Epithelial cell of proximal tubule (primary cell): ENCODE measurements at places on chromosomes 7 and 10.

- no peak for DNase-seq
Measured at GRCh38 chr7:29208410-29209250, 14.1 kb downstream of the CHN2 start.

GRCh38 chr10:49164559-49165188, 23.5 kb downstream of the TMEM273 start:
- DNase-seq, result no peak

DNA sequence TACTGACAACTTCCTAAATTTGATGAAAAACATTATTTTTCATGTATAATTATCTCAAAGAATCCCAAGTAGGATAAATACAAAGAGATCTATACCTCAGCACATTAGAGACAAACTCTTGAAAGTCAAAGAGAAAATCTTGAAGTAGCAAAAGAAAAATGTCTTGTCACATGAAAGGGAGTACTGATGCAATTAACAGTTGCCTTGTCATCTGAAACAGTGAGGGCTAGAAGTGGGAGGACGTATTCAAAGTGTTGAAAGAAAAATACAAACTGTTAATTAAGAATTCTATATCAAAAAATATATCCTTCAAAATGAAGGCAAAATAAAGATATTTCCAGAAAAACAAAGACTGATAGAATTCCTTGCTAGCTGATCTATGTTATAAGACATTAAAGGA, 35.5 kb upstream of the ARHGAP22 start:
- DNase-seq, result no peak

GRCh38 chr7:107253599-107253998, 84.8 kb downstream of the HBP1 start:
- DNase-seq, result no peak

- no peak for DNase-seq
Measured at GRCh38 chr10:69842882-69843281, 41.2 kb downstream of the COL13A1 start.

- no peak for DNase-seq
Measured at GRCh38 chr10:77279207-77279606, 358.4 kb downstream of the KCNMA1 start.

DNA sequence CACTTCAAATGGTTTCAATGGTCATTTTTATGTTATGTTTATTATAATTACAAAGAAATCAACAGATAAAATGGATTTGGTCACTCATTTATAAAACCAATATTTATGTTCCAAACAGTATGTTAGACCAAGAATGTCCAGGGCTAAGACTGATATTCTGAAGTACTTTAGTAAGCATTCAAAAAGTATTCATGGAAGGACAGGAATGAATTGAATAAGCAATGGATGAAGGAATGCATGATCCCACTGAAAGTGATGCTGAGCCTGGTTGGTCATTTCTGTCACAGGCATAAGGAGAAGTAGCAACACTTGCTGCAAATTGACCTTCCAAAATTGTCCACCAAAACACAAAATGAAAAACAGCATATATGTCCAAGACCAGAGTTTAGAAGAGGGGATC, 189.0 kb upstream of the CELF2 start:
- no peak for DNase-seq

GRCh38 chr10:95240811-95241210, 46.8 kb downstream of the ACSM6 start:
- no peak for DNase-seq

- DNase-seq, result no peak
Measured at GRCh38 chr7:80359029-80359428, 152.8 kb downstream of the GNAT3 start.

- no peak for DNase-seq
Measured at GRCh38 chr7:3762146-3762831, 461.2 kb downstream of the SDK1 start.

- DNase-seq, result no peak
Measured at GRCh38 chr7:81811956-81812865, 42.4 kb upstream of the HGF start.

GRCh38 chr10:91537614-91538383, 95.1 kb downstream of the PPP1R3C start:
- no peak for DNase-seq

GRCh38 chr7:70539205-70539604, 592.7 kb upstream of the GALNT17 start:
- DNase-seq, result no peak

GRCh38 chr7:155490697-155491628, 33.0 kb downstream of the EN2 start:
- DNase-seq, result no peak

DNA sequence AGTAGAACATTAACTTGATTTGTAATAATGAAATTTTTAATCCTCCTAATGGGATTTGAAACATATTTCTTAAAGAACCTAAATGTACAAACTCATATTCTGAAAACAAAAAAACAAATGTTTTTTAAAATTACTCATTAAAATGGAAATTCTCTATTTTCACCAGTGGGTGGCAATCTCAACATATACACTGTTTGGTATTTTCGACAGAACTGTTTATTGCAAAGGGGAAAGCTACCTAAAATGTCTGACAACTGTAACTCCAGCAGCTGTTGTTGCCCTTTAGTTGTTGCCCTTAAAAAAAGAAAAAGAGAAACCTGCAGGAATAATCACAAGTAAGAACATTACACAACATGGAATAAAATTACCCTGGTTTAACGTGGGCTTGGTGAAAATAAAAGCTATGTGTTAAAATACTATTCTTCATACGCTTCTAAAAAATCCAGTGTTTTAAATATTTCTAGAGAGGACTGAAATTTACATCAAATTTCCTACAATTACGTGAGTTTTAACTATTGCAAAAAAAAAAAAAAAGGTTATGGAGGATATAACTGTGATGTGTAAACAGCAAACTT, 54.5 kb downstream of the COL1A2 start:
- DNase-seq, result peak; percentile 9

- no peak for DNase-seq
Measured at GRCh38 chr7:2289111-2289586, 25.1 kb downstream of the SNX8 start.

- DNase-seq, result no peak
Measured at GRCh38 chr10:100037758-100038315, 28.1 kb upstream of the DNMBP start.

DNA sequence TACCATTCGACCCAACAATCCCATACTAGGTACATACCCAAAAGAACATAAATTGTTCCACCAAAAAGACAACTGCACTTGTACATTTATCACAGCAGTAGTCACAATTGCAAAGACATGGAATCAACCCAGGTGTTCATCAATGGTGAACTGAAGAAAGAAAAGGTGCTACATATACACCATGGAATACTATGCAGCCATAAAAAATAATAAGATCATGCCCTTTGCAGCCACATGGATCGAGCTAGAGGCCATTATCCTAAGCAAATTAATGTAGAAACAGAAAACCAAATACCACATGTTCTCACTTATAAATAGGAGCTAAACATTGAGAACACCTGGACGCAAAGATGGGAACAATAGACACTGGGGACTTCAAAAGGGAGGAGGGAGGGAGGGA, 79.3 kb upstream of the NEBL start:
- no peak for DNase-seq

DNA sequence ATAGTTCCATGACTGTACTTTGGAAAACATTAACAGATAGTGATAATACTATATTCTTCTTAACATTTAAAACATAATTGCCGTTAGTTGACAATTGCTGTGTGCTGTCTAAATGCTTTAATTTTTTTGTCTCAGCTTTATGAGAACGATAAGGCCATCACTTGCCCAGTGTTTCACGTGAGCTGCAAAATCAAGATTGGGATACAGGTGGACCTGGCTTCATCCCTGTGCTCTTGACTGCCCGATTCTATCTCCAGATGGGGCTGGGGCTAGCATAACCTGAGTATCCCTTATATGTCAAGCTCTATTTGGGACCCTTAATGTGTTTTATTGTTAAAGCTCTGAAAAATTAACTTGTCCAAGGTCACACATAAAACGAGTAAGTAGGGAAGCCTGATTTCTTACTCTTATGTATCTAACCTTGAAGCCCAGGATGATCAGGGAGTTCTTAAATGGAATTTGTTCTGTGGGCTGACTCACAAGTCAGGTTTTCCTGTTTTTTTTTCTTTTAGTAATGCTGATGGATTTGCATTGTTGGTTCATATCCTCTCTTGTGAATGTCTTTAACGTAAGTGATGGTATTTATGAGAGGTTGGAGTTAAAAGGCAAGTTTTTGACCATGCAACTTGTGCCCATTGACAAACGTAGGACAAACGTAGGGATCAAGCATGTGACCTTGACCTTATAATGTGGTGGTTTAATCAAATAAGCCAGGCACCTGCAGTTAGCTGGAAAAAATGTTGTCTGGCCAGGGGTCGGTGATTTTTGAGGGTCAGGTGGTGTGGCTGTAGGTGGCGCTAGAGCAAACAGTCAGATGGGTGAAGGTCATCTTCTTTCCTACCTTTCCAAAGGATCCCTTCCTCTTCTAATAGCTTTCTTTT, 3.6 kb downstream of the PRKAR2B start:
- DNase-seq, result no peak

DNA sequence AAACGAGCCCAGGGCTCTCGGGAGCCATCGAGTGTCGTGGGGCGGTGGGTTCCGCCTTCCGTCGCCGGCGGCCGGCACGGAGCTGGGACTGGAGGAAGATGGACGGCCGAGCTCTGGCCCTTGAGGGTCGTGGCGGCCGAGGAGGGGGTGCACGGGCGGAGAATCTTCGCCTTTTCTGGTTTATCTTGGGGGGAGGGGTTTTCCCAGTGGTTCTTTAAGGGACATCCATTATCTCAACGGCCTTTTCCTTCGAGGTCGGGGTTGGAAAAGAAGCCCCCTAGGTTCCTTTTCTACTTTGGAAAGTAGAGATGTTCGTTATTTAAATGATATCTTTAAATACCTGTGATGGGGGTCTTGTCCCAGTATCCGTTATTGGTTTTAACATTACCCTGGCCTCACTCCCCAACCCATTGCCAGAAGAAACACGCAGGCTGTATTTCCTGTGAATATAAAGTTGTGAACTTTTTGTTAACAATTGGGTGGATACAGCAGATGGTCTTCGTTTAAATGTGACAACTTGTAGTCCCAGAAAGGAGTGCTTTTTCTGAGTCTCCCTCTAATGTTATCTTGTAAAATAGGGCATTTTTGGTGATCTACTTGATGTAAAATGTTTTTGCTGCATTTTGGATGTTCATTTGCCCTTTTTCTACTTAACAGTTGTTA, 765 bp downstream of the CCAR1 start:
- no peak for DNase-seq

GRCh38 chr10:104450954-104451353, 97.3 kb downstream of the CFAP58 start:
- DNase-seq, result no peak

- no peak for DNase-seq
Measured at GRCh38 chr10:103451091-103451813, 918 bp downstream of the CALHM2 start.

- DNase-seq, result peak; percentile 97
Measured at GRCh38 chr7:13981070-13981469, 8.4 kb downstream of the ETV1 start.

DNA sequence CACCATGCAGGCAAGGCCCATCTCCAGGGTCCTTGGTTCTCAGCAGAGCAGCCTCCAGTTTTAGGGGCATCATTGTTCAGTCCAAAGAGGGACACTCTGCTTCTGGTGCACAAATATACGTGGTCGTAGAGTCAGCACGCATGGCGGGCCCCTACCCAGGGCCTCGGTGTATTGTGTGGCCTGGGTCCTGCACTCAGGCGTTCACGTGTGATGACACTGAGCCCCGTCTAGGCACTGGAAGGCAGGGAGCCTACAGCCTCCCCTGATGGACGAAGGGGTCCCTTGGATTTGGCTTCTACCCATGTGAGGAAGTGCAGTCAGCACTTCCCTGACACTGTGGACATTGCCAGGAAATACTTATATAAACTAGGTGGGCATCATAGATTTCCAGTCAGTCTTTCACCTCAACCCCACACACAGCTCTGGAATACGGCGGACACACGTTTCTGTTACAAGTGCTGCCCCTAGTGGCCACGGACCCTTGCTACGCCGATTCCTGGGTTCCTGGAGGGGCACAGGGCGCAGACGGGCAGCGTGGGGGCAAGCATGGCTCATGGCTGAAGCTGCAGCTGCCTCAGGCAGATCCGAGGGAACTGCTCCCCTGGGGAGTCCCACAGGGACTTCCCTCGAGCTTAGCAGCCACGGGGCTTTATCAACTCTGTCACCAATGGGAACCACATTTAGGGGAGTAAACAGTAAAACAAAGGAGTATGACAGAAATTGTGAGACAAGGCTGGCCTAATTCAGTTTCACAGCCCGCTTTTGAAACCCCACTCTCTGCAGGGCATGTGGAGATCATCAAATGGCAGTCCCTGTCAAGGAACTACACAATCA, 25.4 kb downstream of the AIFM2 start:
- DNase-seq, result no peak

GRCh38 chr7:24334012-24334411, 50.0 kb downstream of the NPY start:
- no peak for DNase-seq

GRCh38 chr10:97463363-97464132, 17.6 kb downstream of the ZDHHC16 start:
- no peak for DNase-seq

GRCh38 chr10:3255075-3255474, 82.5 kb upstream of the PITRM1 start:
- no peak for DNase-seq

DNA sequence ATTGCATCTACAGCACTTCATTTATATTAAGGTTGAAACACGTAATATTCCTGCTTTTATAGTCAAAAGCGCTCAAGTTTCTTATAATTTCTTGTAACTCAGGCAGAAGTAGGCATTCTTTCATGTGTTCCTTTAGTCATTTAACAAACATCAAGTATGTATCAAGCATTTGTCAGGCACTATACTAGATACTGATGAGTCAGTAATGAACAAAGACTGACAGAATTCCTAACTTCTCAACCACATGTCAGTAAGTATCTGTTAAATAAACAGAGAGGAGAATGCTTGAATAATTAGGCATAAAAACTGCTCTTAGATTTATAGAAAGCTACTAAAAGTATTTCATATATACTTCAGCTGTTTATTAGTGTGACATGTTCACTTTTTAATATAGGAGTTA, 9.9 kb downstream of the CRPPA start:
- no peak for DNase-seq

DNA sequence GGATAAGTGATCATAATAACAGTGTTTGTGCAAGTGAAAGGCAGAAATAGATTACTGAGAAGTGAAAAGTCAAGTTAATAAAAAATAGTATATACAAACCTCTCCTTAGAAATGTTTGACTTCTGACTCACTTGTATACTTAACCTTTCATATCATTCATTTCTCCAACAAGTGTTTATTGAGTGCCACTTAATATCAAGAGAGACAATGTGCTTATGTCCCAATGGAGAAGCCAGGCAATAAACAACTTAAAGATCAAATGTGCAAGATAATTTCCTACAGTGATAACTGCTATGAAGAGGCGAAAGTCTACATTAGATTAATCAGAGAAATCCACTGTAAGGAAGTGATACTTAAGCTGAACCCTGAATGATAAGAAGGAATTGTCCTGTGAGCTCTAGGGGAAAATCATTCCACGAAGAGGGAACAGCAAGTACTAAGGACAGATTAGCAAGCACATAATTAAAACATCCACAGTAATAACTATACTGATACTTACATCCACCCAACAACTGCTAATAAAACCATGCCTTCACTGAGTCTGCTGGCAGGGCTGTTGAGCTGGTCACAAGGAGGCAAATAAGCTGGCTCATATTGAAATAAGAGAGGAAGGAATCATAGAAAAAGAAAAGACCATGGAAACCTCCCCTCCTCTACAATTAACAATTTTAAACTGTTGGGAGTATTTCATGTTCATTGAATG, 203.5 kb downstream of the CTNNA3 start:
- peak; percentile 12 for DNase-seq
